ENCODE measurements at places on chromosomes 5 and 9.

GRCh38 chr5:34867660-34868059, 28.7 kb downstream of the TTC23L start:
- peaks cover 3% of the 10 kb centered on the region for H3K4me1 ChIP-seq
- H3K27me3 ChIP-seq = no peaks in the 10 kb centered on the region
- H3K4me3 ChIP-seq = no peak overlapping the region

GRCh38 chr9:86669422-86669821, 277.9 kb downstream of the GAS1 start:
- no peak overlapping the region for H3K4me3 ChIP-seq
- no peak for DNase-seq
- H3K36me3 ChIP-seq = no peaks in the 10 kb centered on the region
- H3K4me1 ChIP-seq = no peaks in the 10 kb centered on the region
- H3K27me3 ChIP-seq = no peaks in the 10 kb centered on the region

GRCh38 chr5:163735069-163735468, 229.7 kb downstream of the MAT2B start:
- no peak overlapping the region for H3K27ac ChIP-seq
- no peaks in the 10 kb centered on the region for H3K4me1 ChIP-seq
- DNase-seq = no peak
- H3K27me3 ChIP-seq = no peaks in the 10 kb centered on the region

GRCh38 chr5:146722361-146722779, 156.2 kb downstream of the PPP2R2B start:
- H3K27me3 ChIP-seq = no peaks in the 10 kb centered on the region
- no peak overlapping the region for H3K27ac ChIP-seq

DNA sequence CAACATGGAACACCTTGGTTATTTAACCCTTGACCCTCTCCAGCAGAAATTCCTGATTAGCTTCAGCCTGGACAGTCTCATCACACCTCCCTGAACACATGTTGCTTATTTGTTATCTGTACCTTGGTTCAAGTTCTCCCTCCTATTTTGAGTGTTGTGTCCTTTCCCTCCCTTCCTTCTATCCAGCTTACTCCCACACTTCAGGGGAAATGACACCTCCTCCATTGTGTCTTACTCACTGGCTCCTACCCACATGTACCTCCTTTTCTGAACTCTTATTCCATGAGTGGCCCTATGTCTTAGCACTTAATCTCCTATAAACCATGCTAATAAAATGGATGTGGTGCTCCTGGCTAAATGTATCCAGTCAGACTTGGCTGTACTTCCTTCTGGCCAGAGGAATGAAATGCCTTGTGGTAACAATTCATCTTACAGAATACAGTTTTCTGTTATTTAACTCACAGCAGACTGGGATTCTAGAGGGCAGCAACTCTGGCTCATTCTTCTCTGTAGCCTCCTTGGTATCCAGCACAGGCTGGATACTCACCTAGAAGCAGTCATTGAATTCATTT, 11.2 kb downstream of the LIX1 start:
- H3K4me3 ChIP-seq = no peak overlapping the region
- H3K36me3 ChIP-seq = no peaks in the 10 kb centered on the region
- H3K4me1 ChIP-seq = peaks cover 6% of the 10 kb centered on the region
- H3K27me3 ChIP-seq = no peaks in the 10 kb centered on the region
- no peak for DNase-seq
